Foreskin fibroblast (primary cell): ENCODE measurements at places on chromosomes 12 and 14.
A peak's percentile ranks its signal among the peaks of the same experiment; 100 is the strongest.

DNA sequence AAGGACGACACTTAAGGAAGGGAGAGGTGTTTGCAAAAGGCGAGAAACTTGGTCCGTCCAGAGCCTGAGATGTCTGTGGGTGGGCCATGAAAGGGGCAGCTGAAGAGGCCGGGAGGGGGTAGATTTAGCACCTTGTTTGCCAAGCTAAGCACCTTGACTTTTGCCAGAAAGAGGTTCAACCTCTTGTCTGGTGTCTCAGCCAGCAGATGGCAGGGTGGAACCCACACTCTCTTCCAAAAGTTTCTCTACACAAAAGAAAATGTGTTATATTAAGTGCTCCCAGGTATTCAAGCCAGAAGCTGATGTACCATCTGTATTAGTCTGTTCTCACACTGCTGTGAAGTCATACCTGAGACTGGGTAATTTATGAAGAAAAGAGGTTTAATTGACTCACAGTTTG is 69.9 kb downstream of the SUDS3 start:
- DNase-seq = no peak

DNA sequence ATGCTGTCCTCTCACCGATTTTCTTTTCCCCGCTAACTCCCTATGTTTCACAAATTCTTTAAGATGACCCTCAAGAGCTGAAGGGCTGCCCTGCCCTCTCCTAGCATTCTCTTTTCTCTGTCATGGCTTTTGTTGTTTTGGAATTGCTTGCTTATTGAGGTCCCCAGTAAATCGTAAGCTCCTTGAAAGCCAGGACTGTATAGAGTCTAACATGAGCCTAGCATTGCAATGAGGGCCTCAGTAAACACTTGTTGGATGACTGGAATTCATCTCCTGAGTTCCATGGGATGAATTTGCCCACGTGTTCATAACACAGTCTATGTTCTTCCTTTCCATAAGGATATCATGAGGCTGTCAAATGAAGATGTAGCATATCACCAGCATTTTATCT is 92.2 kb downstream of the APAF1 start:
- DNase-seq = no peak

DNA sequence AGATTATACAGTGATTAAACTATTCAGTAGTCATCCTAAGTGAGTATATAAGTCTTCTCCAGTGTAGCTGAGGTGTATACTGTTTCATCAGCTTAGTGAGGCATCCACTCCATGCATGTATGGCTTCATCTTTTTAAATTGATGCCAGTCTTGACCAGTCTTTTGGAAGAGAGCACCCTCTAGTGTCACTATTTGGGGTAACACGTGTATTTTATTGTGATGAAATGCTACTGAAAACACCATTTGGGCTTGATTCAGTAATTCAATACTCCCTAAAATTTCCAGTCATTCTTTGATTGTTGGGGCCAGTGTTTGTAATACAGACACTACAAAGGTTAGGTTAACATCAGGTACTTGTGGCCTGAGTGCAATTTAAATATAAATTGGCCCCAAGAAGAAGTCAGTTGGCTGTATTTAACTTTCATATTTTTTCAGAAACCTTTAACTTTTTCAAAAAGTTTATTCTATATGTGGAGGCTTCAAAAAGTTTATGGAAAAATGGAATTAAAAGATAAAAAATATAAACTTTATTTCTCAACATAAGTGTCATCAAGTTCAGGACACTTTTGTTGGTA is 35.3 kb downstream of the MIPOL1 start:
- DNase-seq = peak; percentile 46

DNA sequence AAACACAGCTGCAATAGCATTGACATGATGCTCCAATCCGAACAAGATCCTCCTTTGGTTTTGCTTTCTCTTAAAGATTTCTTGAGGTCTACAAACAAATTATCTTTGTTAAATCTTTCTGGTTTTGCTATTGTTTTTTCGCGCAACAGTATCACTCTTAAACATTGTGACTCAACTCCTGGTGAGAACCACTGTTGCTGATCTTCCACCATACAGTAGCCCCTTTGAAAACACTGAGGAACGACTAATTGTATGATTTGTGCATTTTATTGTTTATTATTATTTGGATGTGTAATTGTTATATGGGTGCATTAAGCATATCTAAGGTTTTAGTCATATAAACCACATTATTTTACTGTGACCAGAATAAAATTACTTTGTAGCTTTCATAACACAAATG is 282.8 kb downstream of the EGLN3 start:
- peak; percentile 65 for DNase-seq

- DNase-seq = peak; percentile 67
Measured at GRCh38 chr12:52285172-52285745, 6.1 kb downstream of the KRT81 start.

GRCh38 chr12:96195845-96196451 is 1.8 kb downstream of the ELK3 start:
- peak; percentile 59 for DNase-seq

- DNase-seq = no peak
Measured at GRCh38 chr12:131963381-131963780, 13.6 kb downstream of the EP400 start.

- DNase-seq = no peak
Measured at GRCh38 chr12:127297327-127297726, 969.6 kb upstream of the TMEM132C start.

GRCh38 chr12:14893506-14894250 is 8.0 kb upstream of the MGP start:
- no peak for DNase-seq

DNA sequence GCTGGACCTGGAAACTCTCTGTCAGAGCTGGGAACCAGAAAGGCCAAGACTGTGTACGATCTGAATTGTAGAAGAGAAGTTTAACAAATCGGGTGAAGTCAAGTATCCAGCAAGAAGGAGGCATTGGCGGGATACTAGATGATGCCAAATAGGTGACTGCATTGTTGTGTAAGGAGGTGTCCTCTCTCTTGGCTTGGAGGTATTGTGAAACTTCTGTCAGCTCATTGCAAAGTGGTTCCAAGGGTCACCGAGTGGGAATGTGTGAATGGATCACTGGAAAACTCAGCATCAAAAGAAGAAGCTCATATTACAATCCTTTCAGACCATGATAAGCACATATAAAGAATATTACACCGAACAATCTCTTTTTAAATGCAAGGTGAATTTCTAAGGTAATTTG is 11.7 kb downstream of the NAV3 start:
- peak; percentile 35 for DNase-seq
